ENCODE measurements at places on chromosomes 3 and 15. TPM values are rescaled to one million over a fixed set of nuclear protein-coding genes. Genes with fewer than 3 reads are reported as not detected.

GRCh38 chr15:38533926-38534325, 30.7 kb downstream of the RASGRP1 start:
- H3K4me1 ChIP-seq = peaks cover 2% of the 10 kb centered on the region
- H3K27ac ChIP-seq = no peak overlapping the region
- no peak for DNase-seq
- H3K27me3 ChIP-seq = no peaks in the 10 kb centered on the region

DNA sequence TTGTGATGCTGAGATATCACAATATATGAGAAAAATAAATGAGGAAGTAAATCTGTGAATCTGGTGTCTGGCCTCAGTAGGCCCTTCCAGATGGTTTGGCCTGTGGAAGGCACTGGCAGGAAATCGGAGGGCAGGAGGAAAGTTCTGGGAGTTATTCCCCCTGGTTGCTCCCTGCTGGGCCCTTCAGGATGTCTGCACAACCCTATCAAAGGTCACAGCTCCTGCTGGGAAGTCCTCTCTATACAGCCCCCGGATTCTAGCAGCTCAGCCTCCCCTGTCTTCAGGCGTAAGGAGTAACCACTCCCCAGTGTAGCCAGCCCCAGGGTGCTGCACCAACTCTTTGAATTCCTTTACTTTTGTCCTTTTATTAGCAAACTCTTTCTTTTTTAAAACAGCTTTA, 56.2 kb downstream of the WNT7A start:
- no peaks in the 10 kb centered on the region for H3K36me3 ChIP-seq
- H3K4me1 ChIP-seq = no peaks in the 10 kb centered on the region
- DNase-seq = no peak
- H3K4me3 ChIP-seq = no peak overlapping the region

- no peak overlapping the region for H3K4me3 ChIP-seq
- H3K27me3 ChIP-seq = peaks cover 2% of the 10 kb centered on the region
- H3K4me1 ChIP-seq = peaks cover 14% of the 10 kb centered on the region
Measured at GRCh38 chr15:69895202-69895601, 202.5 kb downstream of the TLE3 start.

DNA sequence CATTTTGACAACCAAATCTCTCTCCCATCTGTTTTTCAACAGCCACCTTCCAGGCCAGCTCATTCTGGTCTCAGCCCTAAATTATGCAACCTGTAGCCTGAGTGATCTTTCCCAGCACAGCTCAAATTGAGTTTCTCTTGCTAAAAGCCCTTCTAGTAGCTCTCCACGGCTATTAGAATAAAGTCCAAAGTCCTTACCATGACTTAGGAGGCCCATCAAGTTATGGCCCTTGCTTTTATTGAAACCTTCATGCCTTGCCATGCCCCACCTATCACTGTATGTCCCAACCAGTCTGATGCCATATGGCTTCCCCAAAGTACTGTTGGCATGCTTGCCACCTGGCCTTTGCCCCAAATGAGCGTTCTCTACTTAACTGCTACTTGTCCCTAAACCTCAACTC, 303.5 kb upstream of the GADL1 start:
- H3K4me1 ChIP-seq = peaks cover 18% of the 10 kb centered on the region
- H3K27ac ChIP-seq = no peak overlapping the region
- H3K27me3 ChIP-seq = no peaks in the 10 kb centered on the region
- no peak for DNase-seq
- no peaks in the 10 kb centered on the region for H3K36me3 ChIP-seq
- H3K4me3 ChIP-seq = no peak overlapping the region

- peaks cover 52% of the 10 kb centered on the region for H3K27me3 ChIP-seq
- peak within 1 kb of the TSS; percentile 4 for H3K4me3 ChIP-seq
- DNase-seq = peak; percentile 18
- H3K36me3 ChIP-seq = no peaks in the 10 kb centered on the region
- H3K4me1 ChIP-seq = peaks cover 7% of the 10 kb centered on the region
- no peak within 1 kb of the TSS for H3K27ac ChIP-seq
Measured at GRCh38 chr15:69298697-69299441, at the start of gene PAQR5. Gene PAQR5 (plus strand): TSS chr15:69298912. CDS start chr15:69360081, 61,169 bp downstream.

Gene BRPF1
- polyA plus RNA-seq = 13.6 TPM

Gene GPR62
- polyA plus RNA-seq = 0.32 TPM

Gene ZNF639
- polyA plus RNA-seq = 32.1 TPM

Gene GASK1A
- 4.6 TPM for polyA plus RNA-seq

Gene CMC1
- polyA plus RNA-seq = 21.7 TPM

All from muscle of leg (tissue), 16 donors.